NCI-H2081 (cell line): ENCODE measurements at places on chromosomes 16 and 17.

DNA sequence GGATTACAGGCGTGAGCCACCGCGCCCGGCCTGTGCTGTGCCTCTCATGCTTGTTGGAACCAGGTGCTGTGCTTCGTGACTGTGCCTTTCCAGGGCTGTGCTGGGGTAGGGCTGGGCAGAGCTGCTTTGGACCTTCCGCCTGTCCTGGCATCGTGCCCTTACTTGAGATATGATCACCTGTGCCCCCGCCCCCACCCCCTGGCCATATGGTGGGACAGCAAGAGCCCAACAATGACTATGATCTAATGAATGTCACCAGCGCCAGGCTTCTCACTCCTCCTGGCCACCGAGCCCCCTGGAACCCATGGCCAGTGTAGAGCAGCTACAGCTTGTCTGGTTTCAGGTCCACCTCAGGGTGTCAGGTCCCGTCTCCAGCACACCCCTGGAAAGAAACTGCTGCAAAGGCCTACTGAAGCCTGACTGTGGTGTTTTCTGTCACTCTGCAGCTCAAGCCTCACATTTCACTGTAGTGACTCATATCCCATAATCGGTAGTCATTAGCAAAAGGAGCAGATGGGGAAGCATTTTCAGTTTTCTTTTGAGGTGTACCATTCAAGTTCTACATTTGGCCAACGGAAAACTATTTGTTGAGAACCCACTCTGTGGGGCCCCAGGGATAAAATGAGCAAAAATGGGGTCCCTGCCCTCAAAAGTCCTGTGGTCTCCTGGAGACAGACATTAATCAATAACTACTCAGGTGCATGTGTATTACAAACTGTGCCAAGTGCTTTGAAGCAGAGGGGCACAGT is 22.1 kb downstream of the FCSK start:
- DNase-seq, result no peak

DNA sequence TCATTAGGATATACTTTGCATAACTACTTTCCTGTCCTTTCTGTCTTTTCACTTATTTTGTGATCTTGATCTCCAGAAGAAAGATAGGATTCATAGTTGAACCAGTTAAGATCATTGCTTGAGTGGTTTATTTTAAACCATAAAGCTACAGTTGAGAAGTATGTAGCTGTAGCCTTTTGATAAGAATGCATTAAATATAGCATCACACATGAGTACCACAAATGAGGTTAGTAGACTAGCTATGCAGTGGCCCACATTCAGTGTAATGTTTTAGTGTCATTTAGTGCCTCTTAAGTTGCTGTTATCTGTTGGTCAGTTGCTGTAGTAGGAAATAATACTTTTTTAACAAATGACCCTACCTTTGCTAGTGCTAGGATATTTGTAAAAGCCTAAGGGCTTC is 1.3 kb downstream of the NLK start:
- no peak for DNase-seq

DNA sequence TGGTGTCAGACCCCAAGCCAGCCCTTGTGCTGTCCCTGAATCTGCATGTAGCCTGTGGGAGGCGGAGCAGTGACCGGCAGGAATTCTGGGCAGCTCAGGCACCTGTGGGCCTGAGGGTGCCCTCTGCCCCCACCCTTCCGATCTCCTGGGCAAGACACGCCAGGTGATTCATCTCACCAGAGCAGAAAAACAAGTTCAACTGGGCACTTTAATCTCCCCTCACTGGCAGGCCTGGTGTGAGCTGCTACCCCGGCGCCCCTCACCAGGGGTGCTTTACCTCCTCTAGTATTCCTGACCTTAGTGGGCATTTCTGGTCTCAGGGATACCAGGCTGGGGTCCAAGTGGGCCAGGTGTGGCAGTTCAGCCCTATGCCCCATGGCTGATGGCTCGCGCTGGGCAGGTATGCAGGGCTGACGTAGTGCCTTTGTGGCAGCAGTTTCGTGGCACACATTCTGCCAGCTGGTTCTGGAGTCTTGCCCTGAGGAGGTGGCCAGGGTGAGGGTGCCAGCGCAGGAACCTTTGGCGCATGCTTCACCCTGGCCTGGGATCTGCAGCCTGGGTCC is 6.0 kb downstream of the ERBB2 start:
- DNase-seq, result no peak

DNA sequence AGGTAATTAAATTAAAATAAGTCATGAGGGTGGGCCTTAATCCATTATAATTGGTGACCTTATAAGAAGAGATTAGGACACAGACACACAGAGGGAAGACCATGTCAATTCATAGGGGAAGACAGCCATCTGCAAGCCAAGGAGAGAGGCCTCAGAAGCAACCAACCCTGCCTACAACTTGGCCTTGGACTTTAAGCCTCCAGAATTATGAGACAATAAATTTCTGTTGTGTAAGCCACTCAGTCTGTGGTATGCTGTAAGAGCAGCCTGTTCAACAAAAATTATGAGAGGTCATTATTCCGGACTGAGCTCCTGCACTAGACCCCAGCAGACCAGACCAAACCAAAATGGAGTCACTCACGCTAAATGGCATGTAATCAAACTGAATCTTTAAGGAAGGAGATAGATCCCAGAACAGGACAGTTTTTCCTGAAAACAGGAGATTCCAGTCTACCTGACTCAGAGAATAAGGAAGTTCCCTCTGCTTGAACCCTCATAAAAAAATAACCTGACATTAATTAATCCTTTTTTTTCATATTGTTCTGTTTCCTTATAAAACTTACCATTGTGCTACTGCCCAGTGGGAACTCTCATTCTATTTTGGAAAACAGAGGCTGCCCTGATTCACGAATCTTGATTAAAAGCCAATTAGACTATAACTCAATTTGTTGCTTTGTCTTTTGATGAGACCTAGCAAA is 74.3 kb downstream of the DNAH3 start:
- no peak for DNase-seq

- DNase-seq, result peak; percentile 29
These were observed 4.1 kb upstream of the C1QTNF1 start for GRCh38 chr17:79019632-79020584.

- no peak for DNase-seq
These were observed 135.6 kb upstream of the IRX3 start for GRCh38 chr16:54422159-54422558.
